Urinary bladder (tissue), 4 donors: ENCODE measurements at places on chromosomes 2 and 18. TPM values are rescaled to one million over a fixed set of nuclear protein-coding genes. Genes with fewer than 3 reads are reported as not detected.

The ZNF385B gene
- total RNA-seq = 2.5 TPM

GRCh38 chr2:62116983-62117382, 78.9 kb upstream of the B3GNT2 start:
- DNase-seq = no peak

- no peak for DNase-seq
These were observed 89.3 kb downstream of the PARD3B start for GRCh38 chr2:204634564-204634963.

- DNase-seq = no peak
These were observed 19.2 kb downstream of the POU3F3 start for GRCh38 chr2:104872866-104873688.

DNA sequence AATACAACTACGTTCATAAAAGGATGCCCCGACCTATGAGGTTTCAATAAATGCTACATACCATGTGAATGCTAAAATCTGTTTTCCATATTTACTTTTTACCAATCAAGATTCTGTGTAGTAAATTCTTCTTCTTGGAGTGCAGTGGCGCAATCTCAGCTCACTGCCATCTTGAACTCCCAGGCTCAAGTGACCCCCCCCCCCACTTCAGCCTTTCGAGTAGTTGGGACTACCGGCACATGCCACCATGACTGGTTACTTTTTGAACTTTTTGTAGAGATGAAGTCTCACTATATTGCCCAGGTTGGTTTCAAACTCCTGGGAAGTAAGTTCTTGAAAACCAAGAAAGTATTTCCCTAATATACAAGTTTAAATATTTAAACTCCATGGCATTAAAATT, 14.4 kb upstream of the USP34 start:
- DNase-seq = no peak

The PAIP2B gene
- 7.6 TPM for total RNA-seq

The HNRNPA3 gene
- 129 TPM for total RNA-seq

- DNase-seq = no peak
These were observed 63.5 kb downstream of the ANKRD44 start for GRCh38 chr2:197247083-197247482.

The XDH gene
- 2.1 TPM for total RNA-seq

DNA sequence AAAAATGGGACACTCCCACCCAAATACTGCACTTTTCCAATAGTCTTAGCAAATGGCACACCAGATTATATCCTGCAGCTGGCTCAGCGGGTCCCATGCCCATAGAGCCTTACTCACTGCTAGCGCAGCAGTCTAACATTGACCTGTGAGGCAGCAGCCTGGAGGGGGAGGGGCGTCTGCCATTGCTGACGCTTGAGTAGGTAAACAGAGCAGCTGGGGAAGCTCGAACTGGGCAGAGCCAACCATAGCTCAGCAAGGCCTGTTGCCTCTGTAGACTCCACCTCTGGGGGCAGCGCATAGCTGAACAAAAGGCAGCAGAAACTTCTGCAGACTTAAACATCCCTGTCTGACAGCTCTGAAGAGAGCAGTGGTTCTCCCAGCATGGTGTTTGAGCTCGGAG, 110.4 kb downstream of the CTIF start:
- no peak for DNase-seq
